ENCODE measurements at places on chromosomes 6 and 20. TPM values are rescaled to one million over a fixed set of nuclear protein-coding genes. Genes with fewer than 3 reads are reported as not detected.
A peak's percentile ranks its signal among the peaks of the same experiment; 100 is the strongest.

Gene ARMH2
- not detected for total RNA-seq

GRCh38 chr20:5524896-5525295, 208.1 kb upstream of the PROKR2 start:
- no peak for DNase-seq

DNA sequence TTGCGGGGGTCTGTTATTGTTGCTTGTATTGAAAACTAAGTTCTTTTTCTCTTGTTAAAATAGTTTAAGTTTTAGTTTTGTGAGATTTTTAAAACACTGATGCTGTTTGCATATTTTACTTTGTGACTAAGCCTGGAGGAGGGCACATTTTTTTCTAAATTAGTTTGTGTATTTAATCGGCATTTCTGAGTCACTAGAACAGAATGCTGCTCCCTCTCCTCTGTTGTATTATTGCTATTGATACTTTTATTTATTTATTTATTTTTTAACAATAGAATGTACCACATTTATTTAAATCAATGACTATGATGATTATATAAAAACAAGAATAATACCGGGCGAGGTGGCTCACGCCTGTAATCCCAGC, 5.1 kb upstream of the FAM50B start:
- peak; percentile 29 for DNase-seq

Gene FAM83B
- total RNA-seq, result not detected

DNA sequence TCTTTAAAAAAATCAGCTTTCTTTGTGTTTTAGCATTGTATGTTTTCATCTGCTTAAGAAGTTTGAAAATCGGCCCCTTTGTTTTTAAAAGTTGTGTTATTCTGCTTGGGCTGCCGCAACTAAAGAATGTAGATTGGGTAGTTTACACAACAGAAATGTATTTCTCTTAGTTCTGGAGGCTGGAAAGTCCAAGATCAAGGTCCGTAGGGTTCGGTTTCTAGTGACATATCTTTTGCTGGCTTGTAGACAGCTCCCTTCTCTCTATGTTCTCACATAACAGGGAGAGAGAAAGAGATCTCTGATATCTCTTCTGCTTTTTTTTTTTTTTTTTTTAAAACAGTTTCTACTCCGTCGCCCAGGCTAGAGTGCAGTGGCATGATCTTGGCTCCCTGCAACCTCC, 138.6 kb downstream of the TBC1D7 start:
- no peak for DNase-seq

DNA sequence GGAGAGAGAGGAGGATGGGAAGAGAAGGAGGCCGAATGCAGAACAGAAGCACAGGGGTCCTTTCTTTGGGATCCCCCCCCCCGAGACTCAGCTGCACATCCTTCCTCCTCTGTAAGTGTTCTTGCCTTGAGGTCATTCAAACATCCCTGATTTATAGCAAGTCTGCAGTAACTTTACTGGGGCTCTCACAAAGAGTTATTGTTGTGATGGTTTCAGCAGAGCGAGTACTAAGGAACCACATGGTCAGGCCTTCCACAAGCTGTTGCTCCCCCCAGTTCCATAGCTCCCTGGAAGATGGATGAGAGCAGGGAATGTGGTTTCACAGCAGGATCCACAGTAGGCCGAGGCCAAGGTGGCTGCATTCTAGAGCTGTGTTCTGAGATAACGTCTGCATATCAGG, 351.4 kb upstream of the CDH4 start:
- no peak for DNase-seq

Gene HRH3
- not detected for total RNA-seq

DNA sequence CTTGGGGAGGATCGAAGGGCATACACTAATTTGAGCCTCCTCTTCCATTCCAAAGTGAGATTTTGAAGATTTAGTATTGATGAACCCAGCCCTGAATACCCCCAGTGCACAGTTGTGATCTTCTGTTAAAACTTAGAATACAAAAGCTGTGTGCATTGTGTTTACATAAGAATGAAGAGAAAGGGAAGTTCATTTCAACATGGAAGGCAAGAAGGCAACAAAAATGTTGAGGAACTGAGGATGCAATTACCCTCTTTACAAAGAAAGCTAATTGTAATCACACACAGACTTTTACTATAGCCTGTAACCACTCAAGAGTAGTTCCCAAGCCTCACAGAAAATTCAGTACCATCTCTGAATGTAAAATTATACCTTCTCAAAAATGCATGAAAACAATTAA, 49.3 kb downstream of the GFOD1 start:
- DNase-seq, result no peak

All from dermis blood vessel endothelial cell (primary cell).